ENCODE measurements at places on chromosomes 2 and 18.

GRCh38 chr2:146908776-146909175 lies 936.1 kb upstream of the ACVR2A start:
- DNase-seq = no peak

DNA sequence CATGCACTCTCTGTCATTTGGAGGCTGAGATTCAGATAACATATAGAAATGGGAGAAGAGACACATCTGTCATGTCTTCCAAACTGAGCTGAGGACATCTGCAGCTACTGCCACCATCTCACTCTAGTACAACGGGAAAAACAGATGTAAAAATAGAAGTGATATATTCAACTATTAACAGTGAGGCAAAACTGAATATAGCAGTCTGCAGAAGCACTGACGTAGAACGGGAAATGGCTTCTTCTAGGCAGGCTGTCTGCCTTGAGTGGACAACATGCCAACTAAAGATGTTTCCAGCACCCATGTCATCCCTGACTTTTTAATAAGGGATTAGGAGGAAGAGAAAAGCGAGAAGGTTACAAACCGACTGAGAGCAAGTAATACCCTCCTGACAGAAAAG lies 51.6 kb downstream of the MRPL33 start:
- no peak for DNase-seq

GRCh38 chr2:151637271-151637781 lies 97.0 kb downstream of the NEB start:
- peak; percentile 64 for DNase-seq

DNA sequence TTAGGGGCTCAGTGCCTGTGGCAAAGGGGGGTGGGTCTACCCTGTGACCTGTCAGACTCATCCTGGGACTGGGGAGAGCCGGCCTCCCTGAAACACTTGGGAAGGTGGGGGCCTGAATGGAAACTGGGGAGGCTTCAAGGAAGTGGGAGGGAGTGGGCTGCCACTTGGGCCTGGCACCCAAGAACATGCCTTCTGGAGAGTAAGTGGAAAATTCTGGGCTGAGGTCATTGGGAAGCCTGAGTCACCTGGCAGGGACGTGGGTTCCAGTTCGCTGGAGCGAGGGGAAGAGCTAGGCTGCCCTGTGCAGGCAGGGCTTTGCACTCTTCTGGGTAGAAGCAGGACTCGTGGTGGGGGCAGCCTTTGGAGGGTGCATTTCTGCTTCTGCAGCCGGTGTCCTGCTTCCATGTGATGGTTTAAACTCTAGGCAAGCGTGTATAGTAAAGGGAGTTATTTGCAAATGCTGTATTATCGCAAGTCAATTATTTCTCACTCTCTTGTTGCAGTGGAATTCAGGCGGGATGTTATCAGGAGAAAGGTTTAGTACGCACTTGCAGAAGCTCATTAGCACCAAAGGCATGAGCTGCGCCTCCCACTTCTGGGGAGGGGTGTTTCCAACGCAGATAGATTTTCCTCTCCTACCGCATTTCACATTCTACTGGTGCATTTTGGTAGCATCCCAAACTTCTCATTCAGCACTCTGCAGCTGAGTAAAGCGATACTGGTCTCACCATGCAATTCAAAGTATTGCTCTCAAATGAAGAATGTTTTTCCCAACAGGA lies 3.8 kb downstream of the LRRFIP1 start:
- DNase-seq = no peak

- DNase-seq = no peak
Measured at GRCh38 chr2:44191739-44192138, 23.1 kb downstream of the PPM1B start.

- no peak for DNase-seq
Measured at GRCh38 chr18:48504819-48505218, 34.0 kb upstream of the CTIF start.

DNA sequence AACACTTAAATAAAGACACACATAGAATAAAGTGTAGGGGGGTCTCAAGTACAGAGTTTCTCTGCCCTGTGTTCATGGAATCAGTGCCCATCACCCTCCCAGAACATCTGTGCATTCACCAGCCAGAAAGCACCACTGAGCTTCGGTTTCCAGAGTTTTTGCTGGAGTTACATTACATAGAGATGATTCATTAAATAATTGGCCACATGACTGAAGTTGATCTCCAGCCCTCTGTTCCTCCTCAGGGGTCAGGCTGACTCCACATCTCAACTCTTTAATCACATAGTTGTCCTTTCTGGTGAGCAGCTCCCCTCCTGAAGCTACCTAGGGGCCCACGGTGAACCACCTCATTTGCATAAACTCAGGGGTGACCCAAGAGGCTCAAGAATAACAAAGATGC lies 129.8 kb downstream of the METTL4 start:
- DNase-seq = no peak

DNA sequence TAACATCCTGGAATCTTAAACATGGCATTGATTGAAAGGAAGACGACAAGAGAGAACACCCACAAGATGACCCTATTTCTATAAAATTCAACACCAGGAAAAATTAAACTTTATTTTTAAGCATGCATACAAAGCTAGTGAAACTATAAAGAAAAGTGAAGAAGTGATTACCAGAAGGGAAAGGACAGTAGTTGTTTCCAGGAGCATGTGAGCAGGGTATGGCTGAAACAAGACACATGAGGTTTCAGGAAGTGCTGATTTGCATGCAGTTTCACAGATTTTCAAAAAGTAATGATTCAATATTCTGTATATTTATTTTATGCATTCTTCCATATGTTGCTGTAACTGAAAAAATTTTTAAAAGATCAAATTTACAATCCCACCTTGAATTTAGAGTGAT lies 24.6 kb upstream of the DAW1 start:
- DNase-seq = no peak
